ENCODE measurements at places on chromosomes 5 and 9.
A peak's percentile ranks its signal among the peaks of the same experiment; 100 is the strongest.

DNA sequence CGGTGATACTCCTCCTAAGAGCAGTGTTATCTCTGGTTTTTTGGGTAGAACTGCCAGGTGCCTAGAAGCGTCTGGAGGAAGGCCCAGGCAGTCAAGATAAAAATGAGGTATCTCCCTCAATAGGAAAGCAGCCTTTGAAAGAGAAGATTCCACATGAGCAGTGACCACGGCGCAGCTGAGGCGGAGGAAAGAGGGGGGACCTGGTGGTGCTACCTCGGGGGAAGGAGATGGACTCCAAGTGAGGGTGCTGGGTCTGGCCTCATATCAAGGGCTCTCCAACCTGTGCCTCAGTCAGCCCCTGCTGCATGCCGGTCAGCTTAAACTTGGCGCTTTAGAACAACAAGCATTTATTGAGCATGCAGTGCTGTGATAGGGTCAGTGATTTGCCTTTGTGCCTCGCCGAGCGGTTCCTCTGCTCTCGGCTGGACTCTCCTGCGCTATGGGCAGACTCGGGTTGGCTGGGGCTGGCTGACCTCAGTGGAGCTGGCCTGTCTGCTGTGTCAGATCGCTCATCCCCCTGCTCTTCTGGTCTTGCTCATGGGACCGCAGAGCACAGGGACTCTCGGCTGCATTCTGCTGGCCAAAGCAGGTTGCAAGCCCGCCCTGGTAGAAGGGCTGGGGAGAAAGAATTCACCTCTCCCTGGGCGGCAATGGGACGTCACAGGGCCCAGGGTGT is 121.1 kb upstream of the IRX4 start:
- no peak for DNase-seq

- peak; percentile 24 for DNase-seq
Measured at GRCh38 chr5:141814064-141814964, 63.9 kb downstream of the PCDH1 start.

DNA sequence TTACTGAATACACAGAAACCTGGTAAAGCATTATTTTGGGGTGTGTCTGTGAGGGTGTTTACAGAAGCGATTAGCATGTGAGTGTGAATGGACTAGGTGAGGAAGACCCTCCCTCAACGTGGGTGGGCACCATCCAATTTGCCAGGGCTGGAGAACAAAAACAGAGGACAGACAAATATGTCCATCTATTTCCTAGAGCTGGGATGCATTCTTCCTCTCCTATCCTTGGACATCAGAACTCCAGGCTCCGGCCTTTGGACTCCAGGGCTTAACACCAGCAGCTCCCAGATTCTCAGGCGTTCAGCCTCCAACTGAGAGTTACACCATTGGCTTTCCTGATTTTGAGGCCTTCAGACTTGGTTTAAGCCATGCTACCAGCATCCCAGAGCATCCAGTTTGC is 65.8 kb upstream of the CHD1 start:
- DNase-seq = no peak

DNA sequence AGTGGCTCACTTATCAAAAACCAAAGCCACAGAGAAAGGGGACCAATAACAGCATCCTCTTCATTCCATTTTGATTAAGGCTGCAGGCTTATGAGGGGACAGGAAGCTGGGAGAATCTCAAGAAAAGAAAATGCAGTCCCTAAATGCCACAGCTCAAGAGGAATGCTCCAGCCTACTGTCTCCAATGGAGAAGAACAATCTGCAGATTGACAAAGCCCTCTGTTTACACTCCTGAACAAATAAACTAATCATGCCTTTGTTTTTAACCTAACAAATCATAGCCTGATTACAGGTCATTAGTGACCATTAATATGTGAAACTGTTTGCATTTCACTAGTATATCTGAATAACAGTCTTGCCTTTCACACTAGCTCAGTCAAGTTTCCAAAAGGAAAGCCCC is 26.5 kb downstream of the PPP2R2B start:
- DNase-seq = no peak

GRCh38 chr5:31574772-31575171 is 42.7 kb downstream of the C5orf22 start:
- DNase-seq = no peak

DNA sequence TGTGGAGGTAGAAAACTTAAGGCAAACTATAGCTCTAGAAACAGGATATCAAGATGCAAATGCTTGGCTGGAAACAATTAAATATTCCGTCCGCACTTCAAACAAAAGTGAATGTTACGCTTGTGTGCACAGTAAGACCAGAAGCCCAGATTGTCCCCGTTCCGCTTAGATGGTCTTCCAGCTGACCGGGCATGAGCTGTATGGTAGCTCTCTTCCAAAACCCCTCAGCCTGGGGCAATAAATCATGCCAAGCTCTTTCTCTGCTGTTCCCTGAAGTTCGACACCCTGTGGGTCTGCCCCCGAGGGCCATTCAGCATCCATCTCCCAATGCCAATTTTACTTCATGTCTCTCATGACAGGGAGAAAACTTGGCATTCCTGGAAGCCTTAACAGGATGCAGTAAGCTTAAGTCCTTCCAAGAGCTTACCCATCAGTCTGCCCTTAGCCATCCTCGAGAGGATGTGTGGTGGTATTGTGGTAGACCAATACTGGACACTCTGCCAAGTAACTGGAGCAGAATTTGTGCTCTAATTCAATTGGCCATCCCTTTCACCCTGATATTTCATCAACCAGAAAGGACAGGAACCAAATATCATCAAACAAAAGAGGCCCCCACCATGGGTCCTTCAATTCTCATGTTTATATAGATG is 70.7 kb upstream of the RANBP6 start:
- peak; percentile 48 for DNase-seq

GRCh38 chr5:39570403-39571027 is 145.7 kb upstream of the DAB2 start:
- DNase-seq = peak; percentile 26

DNA sequence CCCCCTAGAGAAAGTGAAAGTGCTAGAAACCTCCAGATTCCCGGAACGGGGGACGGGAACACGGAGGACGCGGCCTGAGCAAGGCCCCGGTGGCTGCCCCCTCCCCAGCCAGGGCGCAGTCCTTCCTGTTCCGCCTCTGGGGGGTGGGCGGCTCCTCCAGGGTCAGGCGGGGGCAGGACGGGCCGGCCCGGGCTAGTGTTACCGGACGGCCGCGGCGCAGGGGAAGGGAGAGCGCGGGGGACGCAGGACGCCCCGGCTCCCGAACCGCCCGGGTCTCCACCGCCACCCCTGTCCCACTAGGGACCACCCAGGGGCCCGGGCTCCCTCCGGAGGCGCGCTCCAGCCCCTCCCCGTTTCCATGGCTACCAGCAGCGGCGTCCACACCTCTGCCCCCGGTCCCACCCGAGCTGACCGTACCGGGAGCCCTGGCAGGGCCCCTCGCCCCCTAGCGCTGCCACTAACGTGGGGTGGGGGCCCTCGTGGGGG is 579 bp downstream of the SLC12A7 start:
- DNase-seq = no peak

DNA sequence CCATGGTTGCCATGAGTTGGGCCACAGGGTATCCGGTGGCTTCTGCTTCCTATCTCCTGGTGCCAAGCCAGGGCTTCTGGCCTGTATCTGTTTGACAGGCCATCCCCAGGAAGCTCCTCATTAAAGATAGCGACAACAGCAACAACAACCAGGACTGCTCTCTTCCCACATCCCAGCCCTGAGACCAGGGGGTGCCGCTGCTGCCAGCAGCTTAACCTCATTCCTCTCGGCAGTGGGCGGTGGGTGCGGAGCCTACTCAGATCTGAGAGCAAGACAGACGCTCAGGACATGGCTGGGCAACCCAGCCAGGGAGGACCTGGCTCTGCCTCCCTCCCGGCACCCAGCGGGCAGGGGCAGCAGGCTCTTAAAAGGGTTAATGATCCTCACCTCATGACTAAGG is 98.3 kb downstream of the PSD2 start:
- DNase-seq = no peak

- no peak for DNase-seq
Measured at GRCh38 chr5:32740651-32741050, 29.5 kb downstream of the NPR3 start.

DNA sequence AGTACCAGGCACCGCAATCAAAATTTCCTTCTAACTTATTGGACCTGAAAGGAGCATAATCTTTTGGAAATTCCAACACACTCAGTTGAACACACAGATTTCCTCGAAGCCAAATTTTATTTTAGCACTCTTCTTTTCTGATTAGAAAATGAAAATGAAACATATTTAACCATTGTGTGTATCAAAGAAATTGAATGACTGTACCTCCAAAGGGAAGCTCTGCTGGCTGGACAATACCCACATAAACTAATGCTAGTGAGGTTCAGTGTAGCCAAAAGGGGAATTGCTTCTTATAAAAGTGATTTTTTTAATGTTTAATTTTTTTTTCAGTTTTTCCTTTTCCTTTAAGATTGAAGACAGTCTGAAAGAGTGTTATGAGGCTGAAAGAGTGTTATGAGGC is 239.6 kb upstream of the NREP start:
- DNase-seq = no peak

GRCh38 chr5:173928871-173929574 is 40.9 kb downstream of the CPEB4 start:
- no peak for DNase-seq

GRCh38 chr9:14967450-14968321 is 57.5 kb upstream of the FREM1 start:
- DNase-seq = no peak

DNA sequence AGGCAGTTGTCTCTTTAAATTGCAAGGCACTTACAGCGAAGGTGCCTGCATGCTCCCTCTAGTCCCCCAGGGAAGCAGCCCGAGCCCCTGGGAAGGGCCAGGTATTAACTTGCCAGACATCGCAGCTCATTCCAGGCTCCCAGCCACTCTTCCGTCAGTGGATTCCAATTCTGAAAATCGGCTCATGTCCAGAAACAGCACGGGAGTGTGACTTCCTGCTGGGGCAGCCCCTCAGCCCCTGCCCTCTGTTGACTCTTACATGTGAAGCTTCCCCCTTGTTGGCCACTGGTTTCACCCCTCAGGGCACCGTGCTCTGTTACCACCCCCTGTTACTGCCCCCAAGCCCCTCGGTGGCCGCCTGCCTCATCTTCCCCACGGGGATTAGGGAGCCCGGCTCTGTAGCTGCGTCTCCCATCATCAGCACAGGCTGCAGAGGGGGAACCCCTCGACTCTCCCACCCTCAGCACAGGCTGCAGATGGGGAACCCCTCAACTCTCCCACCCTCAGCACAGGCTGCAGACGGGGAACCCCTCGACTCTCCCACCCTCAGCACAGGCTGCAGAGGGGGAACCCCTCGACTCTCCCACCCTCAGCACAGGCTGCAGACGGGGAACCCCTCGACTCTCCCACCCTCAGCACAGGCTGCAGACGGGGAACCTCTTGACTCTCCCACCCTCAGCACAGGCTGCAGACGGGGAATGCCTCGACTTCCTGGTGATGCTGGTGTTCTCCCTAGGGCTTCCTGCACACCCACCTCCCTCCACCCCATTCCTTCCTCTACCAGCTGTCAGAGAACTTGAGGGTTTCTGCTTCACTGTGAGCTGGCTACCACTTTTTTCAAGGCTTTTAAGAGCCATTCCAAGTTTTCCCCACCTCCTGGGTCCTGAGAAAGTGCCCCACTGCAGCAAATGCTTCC is 11.1 kb upstream of the CACNA1B start:
- no peak for DNase-seq

GRCh38 chr5:45411971-45412612 is 284.1 kb downstream of the HCN1 start:
- peak; percentile 15 for DNase-seq

- peak; percentile 39 for DNase-seq
Measured at GRCh38 chr9:114417511-114417910, 29.7 kb upstream of the AKNA start.

- peak; percentile 91 for DNase-seq
Measured at GRCh38 chr9:88747768-88748167, 212.8 kb downstream of the NXNL2 start.

DNA sequence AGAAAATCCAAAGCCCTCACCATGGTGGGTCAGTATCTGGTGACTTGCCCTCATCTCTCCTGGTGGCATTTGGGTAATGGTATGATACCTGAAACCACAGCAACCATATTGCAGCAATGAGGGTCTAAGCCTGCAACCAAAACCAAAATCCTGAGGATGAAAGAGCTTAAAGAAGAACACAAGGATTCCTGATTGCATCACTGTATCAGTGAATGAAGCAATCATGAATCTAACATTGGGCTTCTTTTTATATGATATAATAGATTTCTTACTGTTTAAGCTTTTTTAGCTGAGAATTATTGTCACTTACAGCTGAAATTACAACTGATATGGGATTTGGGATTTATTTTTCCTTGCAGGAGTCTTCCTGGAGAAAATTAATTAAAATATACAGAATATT is 269.9 kb downstream of the MEF2C start:
- no peak for DNase-seq

DNA sequence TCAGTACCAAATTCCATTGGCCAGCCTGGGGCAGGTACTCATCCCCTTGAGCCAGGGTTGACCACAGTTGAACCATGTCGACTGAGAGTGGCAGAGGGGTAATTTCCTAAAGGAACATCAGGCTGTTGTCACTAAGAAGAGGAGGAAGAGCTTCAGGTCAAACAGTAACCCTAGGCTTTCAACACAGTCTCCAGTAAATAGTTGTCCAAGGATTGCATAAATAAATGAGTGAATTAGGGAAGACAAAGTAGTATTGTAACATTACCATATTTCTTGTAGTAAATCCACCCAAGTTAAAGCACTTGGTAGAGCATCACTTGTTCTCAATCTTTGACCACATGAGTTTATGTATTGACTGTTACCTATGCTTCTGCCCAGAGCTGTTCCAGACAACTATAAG is 7.4 kb downstream of the PSAT1 start:
- no peak for DNase-seq

- DNase-seq = no peak
Measured at GRCh38 chr5:59503220-59503619, 390.3 kb downstream of the PDE4D start.

DNA sequence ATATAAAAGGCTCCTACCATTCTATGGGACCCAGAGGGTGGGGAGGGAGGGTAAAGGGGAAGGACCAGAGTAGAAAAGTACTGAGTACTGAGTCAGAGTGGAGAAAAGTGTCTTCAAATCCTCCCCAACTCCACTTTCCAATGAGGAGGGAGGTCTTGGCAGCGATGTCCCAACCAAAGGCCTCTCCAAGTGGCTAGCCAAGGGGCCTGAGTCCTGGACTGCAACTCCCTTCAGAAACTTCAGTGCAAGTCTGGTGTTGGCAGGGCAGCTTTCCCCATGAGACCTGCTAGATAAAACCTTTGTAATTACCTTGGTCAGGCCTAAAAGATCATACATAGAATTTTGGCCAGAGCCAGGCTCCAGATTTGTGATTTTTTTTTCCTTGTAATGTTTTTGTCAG is 111.3 kb upstream of the TNPO1 start:
- DNase-seq = no peak

DNA sequence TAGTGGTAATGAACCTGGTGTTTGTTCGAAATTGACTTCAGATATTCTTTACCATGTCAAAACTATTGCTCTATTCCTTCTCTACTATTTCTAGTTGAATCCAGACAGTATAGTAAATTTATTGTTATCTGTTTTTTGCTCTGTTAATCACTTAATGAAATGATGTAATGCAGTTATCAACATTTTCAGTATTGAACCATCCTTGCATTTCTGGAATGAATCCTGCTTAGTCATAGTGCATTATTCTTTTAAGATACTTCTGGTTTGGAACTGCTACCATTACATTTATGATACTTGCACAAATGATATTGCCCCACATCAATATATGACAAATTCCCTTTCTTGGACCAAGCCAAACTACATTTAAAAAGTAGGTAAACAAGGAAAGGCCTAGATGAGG is 554.0 kb upstream of the KLF4 start:
- no peak for DNase-seq

Measured in RPMI7951 (cell line).